DND-41 (cell line): ENCODE measurements at places on chromosomes 4 and X.

GRCh38 chr4:38128478-38129459, 168.6 kb downstream of the PTTG2 start:
- no peak overlapping the region for H3K4me3 ChIP-seq
- no peak for DNase-seq
- H3K36me3 ChIP-seq: peaks cover 50% of the 10 kb centered on the region

DNA sequence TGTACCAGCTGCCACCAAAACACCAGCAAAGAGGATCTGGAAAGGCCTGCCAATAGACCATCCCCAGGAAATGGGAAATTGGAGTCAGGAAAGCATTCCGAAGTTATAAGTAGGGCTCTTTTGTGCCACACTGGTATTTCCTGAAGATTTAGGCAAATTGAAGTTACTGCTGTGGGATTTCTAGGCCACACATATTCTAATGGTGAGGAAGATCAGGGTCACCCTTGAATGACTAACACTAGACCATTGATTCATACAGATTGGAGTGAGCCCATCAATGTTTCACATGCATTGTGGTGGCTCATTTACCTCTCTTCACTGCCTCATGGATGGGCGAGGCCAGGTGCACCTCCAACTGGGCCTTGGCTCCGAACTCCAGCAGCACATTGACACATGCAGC, 22.6 kb downstream of the ASB11 start:
- H3K4me1 ChIP-seq: no peaks in the 10 kb centered on the region
- no peak for DNase-seq
- no peaks in the 10 kb centered on the region for H3K27me3 ChIP-seq
- no peak overlapping the region for H3K4me3 ChIP-seq
- no peak overlapping the region for H3K27ac ChIP-seq

GRCh38 chr4:70581980-70582379, 10.1 kb upstream of the AMBN start:
- no peaks in the 10 kb centered on the region for H3K36me3 ChIP-seq
- no peak for DNase-seq
- H3K27me3 ChIP-seq: no peaks in the 10 kb centered on the region
- no peaks in the 10 kb centered on the region for H3K4me1 ChIP-seq

DNA sequence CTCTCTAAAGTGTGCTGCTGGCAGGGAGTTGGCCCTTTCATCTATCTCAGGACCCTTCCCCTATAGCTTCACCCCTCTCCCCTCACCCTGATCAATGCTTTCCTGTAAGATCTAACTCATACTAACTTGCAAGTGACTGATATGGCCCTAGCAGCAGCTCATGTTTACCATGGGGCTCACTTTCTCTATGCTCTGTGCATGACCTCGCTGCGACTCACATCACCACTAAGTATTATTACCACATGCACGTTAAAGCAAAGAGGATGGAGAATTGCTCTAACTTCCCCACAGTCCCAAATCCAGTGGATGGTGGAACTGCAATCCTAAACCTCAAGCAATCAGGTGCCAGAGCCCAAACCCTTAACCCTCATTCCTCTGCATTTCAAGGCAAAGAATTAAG, 626.6 kb downstream of the MID1IP1 start:
- no peak for DNase-seq
- no peak overlapping the region for H3K27ac ChIP-seq
- no peak overlapping the region for H3K4me3 ChIP-seq
- no peaks in the 10 kb centered on the region for H3K4me1 ChIP-seq
- no peaks in the 10 kb centered on the region for H3K36me3 ChIP-seq

- no peak within 1 kb of the TSS for H3K27ac ChIP-seq
- no peak within 1 kb of the TSS for H3K4me3 ChIP-seq
- DNase-seq: no peak
- no peaks in the 10 kb centered on the region for H3K36me3 ChIP-seq
Observed at GRCh38 chrX:71667328-71668247, at the start of gene LOC101059915. LOC101059915 (plus strand) TSS chrX:71667546.

DNA sequence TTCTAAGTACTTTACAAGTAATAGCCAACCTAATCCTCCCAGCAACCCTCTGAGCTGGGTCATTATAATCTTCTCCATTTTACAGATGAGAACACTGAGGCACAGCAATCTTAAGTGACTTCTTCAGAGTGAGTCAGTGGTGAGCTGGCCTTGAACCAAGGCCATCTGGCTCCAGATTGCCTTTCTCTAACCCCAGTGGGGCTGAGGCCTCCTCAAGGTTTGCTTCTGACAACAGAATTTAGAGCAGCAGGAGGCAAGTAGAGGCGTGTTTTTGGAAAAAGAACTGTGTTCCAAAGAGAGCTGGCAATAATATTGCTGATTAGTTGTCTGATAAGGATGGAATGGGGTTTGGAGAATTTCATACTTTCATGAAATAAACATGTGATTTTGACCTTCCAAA, 41.2 kb downstream of the PIR start:
- H3K4me3 ChIP-seq: no peak overlapping the region
- no peak overlapping the region for H3K27ac ChIP-seq
- H3K36me3 ChIP-seq: no peaks in the 10 kb centered on the region

GRCh38 chr4:114378305-114378903, 220.2 kb upstream of the UGT8 start:
- H3K27ac ChIP-seq: no peak overlapping the region
- no peak for DNase-seq
- H3K4me3 ChIP-seq: no peak overlapping the region
- no peaks in the 10 kb centered on the region for H3K36me3 ChIP-seq
- H3K4me1 ChIP-seq: no peaks in the 10 kb centered on the region
- H3K27me3 ChIP-seq: no peaks in the 10 kb centered on the region

DNA sequence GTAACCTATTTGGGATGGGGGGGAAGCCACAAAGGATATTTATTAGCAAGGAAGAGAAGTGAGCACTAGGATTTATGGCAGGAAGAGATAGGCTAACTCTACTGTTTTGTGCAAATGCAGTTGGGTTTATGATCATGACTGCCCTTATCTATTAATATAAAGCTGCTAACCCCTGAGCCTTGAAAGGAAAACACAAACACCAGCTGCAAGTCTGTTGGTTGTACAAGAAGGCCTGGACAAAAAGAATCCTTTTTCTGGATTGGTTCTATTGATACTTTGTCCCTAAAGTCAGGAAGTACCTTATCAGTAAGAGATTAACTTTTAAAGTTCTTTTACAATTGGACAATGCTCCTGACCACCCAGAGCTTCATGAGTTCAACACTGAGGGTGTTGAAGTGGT, 188.8 kb downstream of the LRBA start:
- H3K27ac ChIP-seq: no peak overlapping the region
- H3K4me3 ChIP-seq: no peak overlapping the region
- DNase-seq: no peak
- H3K36me3 ChIP-seq: peaks cover 8% of the 10 kb centered on the region
- H3K4me1 ChIP-seq: no peaks in the 10 kb centered on the region

DNA sequence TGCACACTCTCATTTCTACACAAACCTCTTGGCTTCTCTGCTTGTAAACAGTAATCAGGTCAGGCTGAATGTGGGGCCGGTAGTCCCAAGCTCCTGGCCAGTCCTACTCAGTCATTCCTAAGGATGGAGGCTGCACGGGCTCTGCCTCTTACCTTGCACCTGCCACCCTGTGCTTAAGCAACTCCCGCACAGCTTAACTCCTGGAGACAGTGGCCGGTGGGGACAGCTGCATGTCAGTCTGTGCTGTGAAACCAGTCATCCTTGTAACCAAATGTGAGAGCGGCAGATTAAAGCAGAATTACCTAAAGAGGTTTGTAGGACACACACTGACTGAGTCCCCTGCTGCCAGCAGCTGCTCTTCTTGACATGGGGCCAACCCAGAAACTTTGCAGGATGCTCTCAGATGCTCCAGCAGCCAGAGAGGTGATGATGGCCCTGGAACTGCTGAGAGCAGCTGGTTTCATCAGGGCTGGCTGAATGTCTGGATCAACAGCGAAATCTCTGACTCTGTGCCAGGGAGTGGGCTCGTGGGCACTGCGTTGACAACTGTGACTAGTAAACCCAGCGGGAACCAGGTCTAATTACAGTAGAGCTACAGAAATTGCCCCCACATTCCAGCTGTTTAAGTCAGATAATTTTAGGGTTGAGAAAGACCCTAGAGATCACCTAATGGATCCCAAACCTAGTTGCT, 123.7 kb downstream of the ANAPC4 start:
- H3K4me1 ChIP-seq: no peaks in the 10 kb centered on the region
- H3K36me3 ChIP-seq: no peaks in the 10 kb centered on the region
- H3K4me3 ChIP-seq: no peak overlapping the region
- no peak overlapping the region for H3K27ac ChIP-seq

- peaks cover 14% of the 10 kb centered on the region for H3K4me1 ChIP-seq
- H3K36me3 ChIP-seq: no peaks in the 10 kb centered on the region
- no peak for DNase-seq
Observed at GRCh38 chrX:79452881-79453280, 85.7 kb upstream of the ITM2A start.

DNA sequence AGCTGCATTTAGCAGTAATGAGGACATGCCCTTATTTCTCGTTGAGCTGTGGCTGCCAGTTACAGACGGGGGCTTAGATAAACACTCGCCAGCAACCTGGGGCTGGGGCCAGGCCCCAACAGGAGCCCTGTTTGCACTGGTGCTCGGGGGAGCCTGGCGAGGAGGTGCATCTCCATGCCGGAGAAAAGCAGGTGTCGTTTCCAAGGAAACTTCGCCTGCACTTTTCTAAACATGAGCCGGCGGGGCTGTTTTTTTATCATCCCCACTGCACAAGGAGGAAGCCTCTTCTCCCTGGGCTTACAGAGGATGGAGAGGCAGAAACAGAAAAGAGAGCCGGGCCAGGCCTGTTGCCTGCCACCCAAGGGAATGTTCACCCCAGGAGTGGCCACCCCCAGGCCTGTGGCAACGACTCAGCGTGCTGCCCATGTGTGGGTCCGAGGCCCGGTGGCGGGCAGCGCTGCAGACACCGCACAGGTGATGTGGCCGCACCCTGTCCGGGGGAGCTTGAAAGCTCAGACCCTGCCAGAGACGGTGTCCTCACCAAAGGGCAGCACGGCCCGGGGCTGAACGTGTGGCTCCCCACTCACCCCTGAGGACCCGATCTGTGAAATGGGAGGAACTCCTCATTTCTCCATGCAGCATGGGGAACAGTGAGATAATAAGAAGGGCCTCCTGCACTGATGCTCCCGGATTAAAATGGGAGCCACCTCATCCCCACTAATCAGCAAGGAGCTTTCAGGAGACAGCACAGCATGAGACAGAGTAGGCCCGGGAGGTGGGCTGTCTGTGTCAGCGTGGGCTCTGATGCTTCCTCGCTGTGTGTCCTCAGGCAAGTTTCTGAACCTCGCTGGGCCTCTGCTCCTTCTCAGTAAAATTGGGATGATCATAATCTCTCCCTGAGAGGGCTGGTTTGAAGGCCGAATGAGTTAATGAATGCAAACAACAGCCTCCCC, 33.8 kb upstream of the ADRA2C start:
- no peak overlapping the region for H3K4me3 ChIP-seq
- H3K36me3 ChIP-seq: no peaks in the 10 kb centered on the region
- no peak for DNase-seq
- no peaks in the 10 kb centered on the region for H3K4me1 ChIP-seq
- no peak overlapping the region for H3K27ac ChIP-seq

- DNase-seq: no peak
- no peak overlapping the region for H3K27ac ChIP-seq
- no peaks in the 10 kb centered on the region for H3K27me3 ChIP-seq
- H3K4me1 ChIP-seq: no peaks in the 10 kb centered on the region
- no peaks in the 10 kb centered on the region for H3K36me3 ChIP-seq
- H3K4me3 ChIP-seq: no peak overlapping the region
Observed at GRCh38 chrX:26581091-26581490, 365.1 kb downstream of the MAGEB5 start.

GRCh38 chrX:32139476-32139875, 1067.6 kb upstream of the FTHL17 start:
- no peak overlapping the region for H3K4me3 ChIP-seq
- no peak for DNase-seq
- H3K4me1 ChIP-seq: no peaks in the 10 kb centered on the region
- H3K36me3 ChIP-seq: no peaks in the 10 kb centered on the region
- no peaks in the 10 kb centered on the region for H3K27me3 ChIP-seq

GRCh38 chr4:1726146-1726934, 5.0 kb downstream of the TACC3 start:
- H3K36me3 ChIP-seq: peaks cover 93% of the 10 kb centered on the region
- peak; percentile 85 for DNase-seq
- 0 out of 2 replicates have a peak overlapping the region, but pooled peaks have one; percentile 18 for H3K27ac ChIP-seq
- no peak overlapping the region for H3K4me3 ChIP-seq
- no peaks in the 10 kb centered on the region for H3K27me3 ChIP-seq
